ENCODE measurements at places on chromosomes 2 and 18.
A peak's percentile ranks its signal among the peaks of the same experiment; 100 is the strongest.

- DNase-seq, result peak; percentile 47
These were observed 207.9 kb downstream of the ARL4C start for GRCh38 chr2:234288974-234289455.

- no peak for DNase-seq
These were observed 170.5 kb downstream of the FMNL2 start for GRCh38 chr2:152505495-152505906.

DNA sequence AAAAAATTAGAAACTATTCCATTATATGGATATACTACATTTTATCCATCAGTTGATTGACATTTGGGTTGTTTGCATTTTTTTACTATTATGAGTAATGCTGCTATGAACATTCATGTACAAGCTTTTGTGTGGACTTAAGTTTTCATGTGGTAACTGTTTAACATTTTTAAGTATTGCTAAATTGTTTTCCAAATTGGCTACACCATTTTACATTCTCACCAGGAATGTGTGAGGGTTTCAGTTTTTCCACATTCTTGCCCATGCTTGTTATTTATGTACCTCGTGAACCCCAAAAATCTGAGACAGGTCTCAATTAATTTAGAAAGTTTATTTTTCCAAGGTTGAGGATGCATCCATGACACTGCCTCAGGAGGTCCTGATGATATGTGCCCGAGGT, 3.1 kb upstream of the TXNL4A start:
- DNase-seq, result no peak

DNA sequence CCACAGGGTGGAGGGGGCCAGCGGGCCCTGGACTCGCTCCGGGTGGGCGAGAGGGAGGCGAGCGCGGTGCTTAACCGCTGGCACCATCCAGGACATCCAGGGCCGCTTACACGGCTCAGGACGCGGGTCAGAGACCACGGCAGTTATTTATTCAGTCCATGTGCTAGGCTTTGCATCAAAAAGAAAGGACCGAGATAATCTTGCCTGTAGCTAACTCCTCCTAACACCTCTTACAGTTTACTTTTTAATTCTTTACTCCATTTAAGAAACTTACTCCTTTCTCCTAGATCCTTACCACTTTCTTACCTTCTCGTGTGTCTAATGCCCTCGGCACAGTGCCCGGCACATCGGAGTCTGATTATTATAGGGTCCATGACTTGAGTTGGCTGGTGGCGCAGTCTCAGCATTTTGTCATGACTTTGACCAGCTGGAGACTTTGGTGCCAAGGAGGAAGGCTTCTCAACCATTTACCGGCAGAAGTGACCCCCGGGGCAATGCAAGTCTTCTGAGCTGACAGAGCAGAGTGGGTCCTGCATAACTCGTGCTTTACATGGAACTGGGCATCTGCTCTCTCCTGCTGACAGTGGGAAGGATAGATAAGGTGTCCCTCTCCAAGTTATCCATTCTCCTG, 503 bp downstream of the ANXA4 start:
- peak; percentile 19 for DNase-seq

- DNase-seq, result no peak
These were observed 10.8 kb upstream of the MAPRE2 start for GRCh38 chr18:35030277-35030989.

GRCh38 chr2:219475278-219475677, 23.4 kb upstream of the GMPPA start:
- no peak for DNase-seq

DNA sequence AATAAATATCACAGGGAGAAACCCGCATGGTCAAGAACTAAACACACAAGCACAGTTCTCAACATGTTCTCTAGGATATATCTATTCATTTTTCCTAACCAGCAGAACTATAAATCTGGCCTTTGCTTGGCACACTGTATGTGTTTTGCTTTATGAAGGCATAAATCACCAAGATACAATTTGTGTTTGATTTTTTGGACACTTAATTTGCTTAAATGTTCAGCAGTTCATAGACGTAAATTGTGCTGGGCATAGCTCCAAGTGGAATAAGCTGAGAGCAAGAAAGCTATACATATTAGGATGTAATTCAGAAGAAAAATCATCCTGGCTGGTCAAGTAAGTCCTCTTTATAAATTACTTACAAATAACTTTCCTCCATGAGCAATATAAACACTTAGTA, 341.5 kb upstream of the ATP5MC3 start:
- DNase-seq, result no peak

- no peak for DNase-seq
These were observed 84.5 kb upstream of the PGAP1 start for GRCh38 chr2:197011021-197011417.

- peak; percentile 48 for DNase-seq
These were observed 2.4 kb downstream of the SMCHD1 start for GRCh38 chr18:2657788-2658458.

DNA sequence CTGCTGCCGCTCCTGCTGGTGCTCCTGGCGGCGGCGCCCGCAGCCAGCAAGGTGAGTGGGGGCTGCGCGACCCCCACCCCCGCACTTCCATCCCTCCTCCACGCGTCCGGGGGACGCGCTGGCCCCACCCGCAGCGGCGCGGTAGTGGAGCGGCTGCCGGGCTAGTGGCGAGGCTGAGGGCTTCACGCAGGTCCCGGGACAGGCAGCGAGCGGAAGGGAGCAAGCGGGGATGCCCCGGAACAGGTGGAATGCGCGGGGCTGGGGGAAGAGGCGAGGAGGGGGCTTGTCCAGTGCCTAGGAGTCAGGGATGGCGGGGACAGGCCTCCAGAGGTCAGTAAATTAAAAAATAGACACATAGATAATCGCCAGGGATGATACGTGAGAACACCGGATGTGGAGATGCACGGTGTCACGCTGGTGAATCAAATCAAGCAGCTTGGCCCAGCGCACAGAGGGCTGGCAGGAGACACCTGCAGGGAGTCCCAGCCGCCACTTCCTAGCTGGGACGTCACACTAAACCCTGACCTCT, 403 bp downstream of the COL4A3 start:
- DNase-seq, result peak; percentile 79

DNA sequence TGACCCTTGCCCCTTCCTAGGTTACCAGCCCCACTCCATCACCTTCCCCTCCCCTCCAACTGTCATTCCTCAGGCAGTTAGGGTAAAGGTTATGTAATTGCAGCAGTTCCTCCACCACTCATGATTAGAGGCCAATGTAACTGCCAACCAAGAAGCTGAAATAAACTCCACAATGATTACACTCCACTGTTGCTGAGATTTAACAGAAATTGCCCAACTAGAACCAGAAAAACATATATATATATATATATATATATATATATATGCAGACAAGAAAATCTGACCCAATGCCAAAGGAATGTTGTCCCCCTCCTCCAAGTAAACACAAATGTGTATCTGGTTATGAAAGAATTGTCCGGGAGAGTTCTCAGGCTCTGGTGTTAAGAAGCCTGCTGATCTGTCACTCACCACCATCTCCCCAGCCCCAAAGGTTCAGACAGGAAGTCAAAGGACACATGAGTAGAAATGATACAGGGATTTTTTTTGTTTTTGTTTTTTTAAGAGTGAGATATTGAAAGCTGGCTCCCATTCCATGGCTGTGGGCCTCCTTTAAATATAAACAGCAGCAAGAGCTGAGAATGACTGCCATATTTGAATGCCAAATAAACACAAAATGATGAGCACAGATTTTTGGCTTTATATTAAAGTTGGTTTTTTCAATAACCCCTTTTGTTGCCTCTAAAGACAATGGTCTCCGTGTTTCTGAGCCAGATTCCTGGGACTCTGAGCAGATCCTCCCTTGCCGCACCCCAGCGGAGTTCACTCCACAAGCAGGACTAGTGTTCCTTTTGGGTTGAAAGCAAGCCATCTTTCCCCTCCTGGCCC, 127.2 kb upstream of the MAPRE2 start:
- no peak for DNase-seq

DNA sequence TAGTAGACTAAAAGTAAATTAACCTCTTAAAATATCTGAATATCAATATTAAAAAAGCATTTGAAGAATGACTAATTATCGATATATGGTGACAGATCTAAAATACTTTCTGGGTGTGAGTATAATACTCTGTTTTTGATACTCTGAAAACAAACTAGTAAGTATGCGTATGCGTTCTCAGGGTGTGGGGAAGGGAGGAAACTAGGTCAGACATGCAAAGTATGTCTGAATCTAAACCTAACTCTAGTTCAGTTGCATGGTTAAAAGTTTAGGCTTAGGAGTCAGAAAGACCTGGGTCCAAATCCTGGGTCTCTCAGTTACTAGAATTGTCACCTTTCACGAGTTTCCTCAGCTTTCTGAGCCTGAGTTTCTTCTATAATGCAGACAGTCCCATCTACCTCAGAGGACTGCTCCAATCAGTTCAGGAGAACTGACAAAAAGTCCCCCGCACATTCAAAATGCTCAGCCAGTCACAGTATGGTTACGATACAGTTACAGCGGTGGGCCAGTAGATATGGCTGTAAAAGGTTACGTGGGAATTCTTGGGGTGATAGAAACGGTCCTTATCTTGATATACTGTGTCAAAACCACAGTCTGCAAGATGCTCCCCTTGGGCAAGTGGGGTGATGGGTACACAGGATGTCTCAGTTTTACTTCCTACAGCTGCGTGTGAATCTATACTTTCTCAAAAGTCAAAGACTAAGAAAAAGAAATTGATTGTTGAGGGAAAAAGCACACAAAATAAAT, 29.2 kb downstream of the UNC50 start:
- DNase-seq, result no peak

GRCh38 chr2:23379220-23379695, 5.7 kb upstream of the KLHL29 start:
- no peak for DNase-seq

DNA sequence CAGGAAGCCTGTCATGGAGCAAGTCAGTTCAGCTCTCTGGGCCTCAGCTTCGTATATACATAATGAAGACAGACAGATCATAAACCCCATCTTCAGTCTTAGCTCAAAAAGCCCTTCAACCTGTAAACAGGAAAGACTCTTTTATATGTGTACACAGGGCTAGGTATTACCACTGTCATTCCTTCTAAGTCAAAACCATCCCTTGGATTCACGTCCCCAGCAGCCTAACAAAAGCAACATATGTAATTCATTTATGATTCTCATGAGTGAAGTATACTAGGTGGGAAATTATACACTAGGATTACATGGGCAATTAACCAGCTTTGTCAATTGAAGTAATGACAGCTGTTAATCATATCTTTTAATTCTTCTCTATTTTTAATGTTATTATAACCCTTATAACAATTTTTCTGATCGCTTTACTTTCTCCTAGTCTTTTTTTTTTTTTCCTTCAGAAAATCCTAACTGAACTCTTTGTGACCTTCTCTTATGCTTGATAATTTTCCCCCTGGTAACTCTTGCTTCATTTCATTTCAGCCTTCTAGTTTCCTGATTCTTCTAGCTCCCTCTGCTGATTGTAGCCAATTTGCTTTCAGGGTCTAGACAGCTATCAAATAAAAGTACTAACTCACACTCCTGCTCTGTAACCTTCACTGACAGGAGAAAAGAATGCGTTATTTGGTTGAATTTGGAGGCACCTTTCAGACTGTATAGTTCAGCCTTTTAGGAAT, 99.7 kb downstream of the RBM43 start:
- no peak for DNase-seq

- no peak for DNase-seq
These were observed 35.9 kb downstream of the CAMKMT start for GRCh38 chr2:44397447-44398175.

GRCh38 chr2:239159476-239159911, 241.3 kb downstream of the HDAC4 start:
- no peak for DNase-seq

DNA sequence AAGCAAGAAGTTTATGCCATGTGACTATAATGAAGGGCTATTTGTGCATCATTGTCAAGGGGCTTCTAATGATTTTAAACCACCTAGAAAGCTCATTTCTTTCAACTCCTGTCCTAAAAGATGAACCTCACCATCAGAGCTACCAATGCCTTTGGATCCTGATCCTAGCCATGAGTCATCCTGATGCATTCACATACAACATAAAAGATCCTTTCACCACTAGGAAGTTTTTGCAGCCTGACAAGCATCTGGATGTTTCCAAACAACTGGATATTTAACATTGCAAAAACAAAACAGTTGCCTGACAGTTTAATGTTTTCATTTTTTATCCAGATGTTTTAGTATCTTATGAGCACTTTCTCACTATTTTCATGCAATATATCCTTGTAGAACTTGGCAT, 425.3 kb downstream of the MBD2 start:
- DNase-seq, result no peak

GRCh38 chr2:173326806-173327205, 27.9 kb upstream of the CDCA7 start:
- no peak for DNase-seq

GRCh38 chr2:160257743-160258491, 57.8 kb upstream of the ITGB6 start:
- DNase-seq, result no peak

GRCh38 chr2:164972216-164972615, 16.9 kb upstream of the SLC38A11 start:
- DNase-seq, result no peak

- DNase-seq, result no peak
These were observed 12.5 kb upstream of the LBH start for GRCh38 chr2:30218814-30219213.

DNA sequence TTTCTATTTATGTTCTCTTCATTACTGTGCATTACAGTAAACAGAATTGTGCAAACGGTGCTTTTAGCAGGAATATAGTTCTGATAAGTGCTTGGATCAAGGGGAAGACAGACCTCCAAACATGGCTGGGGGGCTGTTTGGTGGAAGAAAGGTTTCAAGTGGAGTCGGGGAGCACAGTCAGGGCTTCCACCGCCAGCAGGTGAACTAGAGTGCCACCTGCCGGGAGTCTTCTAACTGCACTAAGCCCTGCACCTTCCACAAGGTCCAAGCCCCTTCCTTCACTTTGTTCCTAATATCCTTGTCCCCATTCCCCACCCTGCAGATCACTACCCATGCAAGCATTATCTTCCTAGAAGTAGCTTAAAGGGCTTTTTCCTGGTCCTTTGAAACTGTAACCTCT, 11.1 kb downstream of the ONECUT2 start:
- peak; percentile 48 for DNase-seq

GRCh38 chr2:32491346-32491745, 134.5 kb downstream of the BIRC6 start:
- DNase-seq, result no peak

DNA sequence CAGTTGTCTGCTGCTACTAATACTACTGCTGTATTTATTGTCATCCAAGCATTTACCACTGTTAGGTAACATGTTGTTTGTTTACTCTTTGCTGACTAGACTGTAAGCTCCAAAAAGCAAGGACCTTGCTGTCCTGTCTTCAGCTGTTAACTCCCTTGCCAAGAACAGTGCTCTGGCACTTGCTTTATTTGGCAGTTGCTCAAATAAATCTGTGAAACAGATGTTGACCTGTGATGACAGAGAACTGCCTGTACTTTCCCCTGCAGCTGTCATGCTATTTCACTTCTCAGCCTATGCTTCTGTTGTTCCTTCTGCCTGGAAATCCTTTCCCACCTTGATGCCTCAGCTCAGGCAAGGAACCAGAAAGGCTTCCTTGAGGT, 181.2 kb downstream of the ATAD2B start:
- DNase-seq, result peak; percentile 57

- DNase-seq, result no peak
These were observed 1023.9 kb upstream of the ZEB2 start for GRCh38 chr2:145543856-145544255.
